ENCODE measurements at places on chromosomes 12 and 14.

- DNase-seq: no peak
Measured at GRCh38 chr12:114293571-114294302, 112.2 kb downstream of the TBX5 start.

- DNase-seq: peak; percentile 81
Measured at GRCh38 chr14:89137526-89138163, 279.4 kb downstream of the FOXN3 start.

DNA sequence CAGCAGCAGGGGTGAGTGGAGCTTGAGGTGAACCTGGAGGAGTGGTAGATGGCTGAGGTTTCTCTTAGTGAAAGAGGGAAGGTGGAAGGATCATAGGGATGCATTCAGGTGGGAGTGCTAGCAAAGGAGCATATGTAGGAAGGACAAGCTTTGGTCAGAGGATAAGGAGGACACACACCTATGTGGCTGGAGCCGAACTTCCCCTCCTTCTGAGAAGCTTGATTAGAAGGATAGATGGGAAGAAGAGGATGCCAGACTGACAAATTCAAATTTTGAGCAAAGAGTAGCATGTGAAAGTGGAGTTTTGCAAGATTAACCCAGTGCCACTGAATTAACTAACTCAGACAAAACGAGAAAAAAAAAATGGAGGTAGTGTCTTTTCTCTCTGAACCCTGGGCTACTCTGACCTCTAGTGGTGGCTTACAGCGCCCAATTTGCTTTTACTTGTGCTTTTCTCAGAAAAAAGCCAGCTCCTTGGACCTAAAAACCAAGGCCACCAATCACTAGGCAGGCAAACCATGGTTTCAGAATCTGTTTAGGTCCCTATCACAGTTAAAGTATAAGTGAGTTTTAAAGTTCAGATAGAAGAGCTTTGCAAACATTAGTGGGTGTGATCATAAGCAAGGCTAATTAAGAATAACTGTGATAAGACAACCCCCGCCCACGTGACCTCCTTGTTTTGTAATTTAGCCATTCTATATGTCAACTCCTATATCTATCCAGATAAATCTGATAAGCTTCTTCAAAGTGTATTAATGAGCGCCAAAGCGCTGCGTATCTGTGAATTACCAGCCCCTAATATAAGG lies 15.5 kb downstream of the EMP1 start:
- DNase-seq: no peak

DNA sequence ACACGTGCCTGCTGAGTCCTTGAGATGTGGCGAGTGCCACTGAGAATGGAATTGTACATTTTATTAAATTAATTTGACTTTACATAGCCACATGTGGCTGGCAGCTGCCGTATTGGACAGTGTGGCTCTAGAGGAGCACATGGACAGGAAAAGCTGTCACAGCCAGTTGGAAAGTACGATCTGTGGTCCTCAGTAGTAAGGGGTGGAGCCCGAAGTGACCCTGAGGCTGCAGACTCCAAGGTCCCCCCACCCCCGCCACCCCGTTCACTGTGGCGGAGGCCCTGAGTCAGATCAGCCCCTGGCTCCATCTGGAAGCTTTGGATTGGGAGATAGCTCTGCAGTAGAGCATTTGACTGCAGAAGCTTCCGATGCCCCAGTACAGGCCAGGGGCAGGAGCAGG lies 25.8 kb upstream of the BEGAIN start:
- no peak for DNase-seq

- DNase-seq: peak; percentile 96
Measured at GRCh38 chr14:61561657-61562276, 133.5 kb upstream of the HIF1A start.

DNA sequence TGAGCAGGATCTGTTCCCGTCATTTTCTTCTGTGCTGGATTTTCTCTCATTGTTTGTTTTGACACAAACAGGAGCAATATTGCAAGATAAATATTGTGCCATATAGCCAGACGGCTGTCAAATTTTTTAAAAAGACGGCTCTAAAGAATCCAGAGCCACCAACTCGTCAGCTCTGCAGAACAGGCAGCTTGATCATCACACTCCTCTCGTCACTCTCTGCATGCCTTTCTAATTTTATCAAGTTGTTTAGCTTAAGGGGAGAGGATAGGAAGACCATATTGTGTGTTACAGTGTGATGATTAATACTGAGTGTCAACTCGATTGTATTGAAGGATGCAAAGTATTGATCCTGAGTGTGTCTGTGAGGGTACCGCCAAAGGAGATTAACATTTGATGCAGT lies 562.8 kb downstream of the GALC start:
- no peak for DNase-seq

GRCh38 chr14:95339301-95339865 lies 19.7 kb upstream of the CLMN start:
- no peak for DNase-seq

DNA sequence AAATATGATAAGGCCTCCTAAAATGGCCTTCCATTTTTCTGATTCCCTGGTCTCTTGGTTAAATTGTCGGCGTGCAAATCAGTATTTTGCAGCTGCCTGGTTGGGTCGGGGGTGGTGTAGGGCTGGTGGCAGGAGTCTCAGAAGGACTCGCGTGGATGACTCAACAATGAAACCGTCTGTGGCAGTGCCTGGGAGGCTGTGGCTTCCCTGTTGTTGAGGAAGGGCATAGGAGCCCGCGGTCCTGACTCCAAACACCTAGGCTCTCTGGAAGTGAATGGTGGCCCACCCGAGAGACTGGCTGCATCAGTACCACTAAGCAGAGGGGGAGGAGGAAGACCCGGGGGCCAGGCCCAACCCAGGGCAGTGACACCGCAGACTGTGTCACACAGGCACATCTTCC lies 207.9 kb downstream of the TTC7B start:
- DNase-seq: no peak

GRCh38 chr14:102086709-102086971 lies 204 bp downstream of the HSP90AA1 start:
- no peak for DNase-seq

GRCh38 chr12:52062167-52063081 lies 7.4 kb upstream of the ATG101 start:
- no peak for DNase-seq
